ENCODE measurements at places on chromosomes 2 and 18.
A peak's percentile ranks its signal among the peaks of the same experiment; 100 is the strongest.

DNA sequence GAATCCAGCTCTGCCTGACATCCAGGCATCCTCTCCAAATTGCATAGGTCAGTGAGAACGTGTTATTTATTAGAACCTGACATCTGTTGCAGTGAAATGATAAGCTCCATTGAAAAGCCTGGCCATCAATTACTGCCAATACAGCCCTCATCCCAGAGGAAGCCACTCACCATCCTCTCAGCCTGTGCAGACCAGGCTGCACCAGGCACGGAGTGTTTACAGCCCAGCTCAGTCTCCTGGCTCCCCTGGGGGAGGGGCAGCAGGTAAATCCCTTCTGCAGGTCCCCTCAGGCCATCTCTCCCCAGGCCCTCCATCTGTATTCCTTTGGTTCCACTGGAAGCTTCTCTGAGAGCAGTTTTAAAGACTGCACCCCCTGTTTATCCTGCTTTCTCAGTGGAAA, 82.6 kb upstream of the FOSL2 start:
- DNase-seq: no peak

GRCh38 chr18:10424585-10425307, 29.7 kb upstream of the APCDD1 start:
- DNase-seq: no peak

GRCh38 chr2:47222826-47223554, 67.9 kb upstream of the STPG4 start:
- no peak for DNase-seq

GRCh38 chr2:240985881-240986786, 12.3 kb upstream of the SNED1 start:
- no peak for DNase-seq

- no peak for DNase-seq
These were observed 58.8 kb downstream of the GREB1L start for GRCh38 chr18:21300908-21301200.

DNA sequence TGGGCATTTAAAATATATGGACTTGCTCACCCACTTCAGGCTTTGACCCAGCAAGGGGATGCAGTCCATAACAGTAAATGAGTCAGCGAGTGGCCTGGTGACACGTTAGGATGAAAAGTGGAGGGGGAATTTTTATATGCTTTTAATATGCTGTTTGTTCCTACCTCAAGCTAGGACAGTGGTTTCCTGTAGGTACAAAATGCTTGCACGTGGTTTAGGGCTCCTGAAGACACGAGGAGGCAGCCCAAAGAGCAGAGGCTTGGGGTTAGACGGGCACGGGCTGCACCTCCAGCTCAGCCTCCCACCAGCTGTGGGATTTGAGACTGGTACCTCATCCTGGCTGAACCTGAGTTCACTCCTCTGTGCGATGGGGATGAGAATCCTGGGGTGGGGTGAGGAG, 306.2 kb upstream of the CXCR4 start:
- no peak for DNase-seq

DNA sequence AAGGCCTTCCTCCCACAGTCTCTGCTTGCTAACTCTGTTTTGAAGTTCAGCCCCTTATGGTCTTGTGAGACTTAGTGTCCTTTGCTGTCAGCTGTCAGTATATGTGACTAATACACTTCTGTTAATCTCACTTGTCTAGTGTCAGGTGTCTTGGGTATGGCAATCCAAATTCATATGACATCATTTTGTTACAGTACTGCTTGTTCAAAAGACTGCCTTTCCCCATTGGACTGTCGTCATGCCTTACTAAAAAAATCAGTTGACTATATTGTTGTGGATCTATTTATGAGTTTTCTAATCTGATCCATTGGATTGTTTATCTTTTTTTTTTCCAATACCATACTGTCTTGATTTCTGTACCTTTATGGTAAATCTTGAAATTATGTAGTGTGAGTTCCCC, 611.4 kb upstream of the HS6ST1 start:
- DNase-seq: no peak

- no peak for DNase-seq
These were observed 33.3 kb downstream of the SPP2 start for GRCh38 chr2:234083572-234084348.

- DNase-seq: no peak
These were observed 54.2 kb upstream of the CTDP1 start for GRCh38 chr18:79625195-79625923.

- no peak for DNase-seq
These were observed 497 bp downstream of the PLA2R1 start for GRCh38 chr2:160061944-160062291.

DNA sequence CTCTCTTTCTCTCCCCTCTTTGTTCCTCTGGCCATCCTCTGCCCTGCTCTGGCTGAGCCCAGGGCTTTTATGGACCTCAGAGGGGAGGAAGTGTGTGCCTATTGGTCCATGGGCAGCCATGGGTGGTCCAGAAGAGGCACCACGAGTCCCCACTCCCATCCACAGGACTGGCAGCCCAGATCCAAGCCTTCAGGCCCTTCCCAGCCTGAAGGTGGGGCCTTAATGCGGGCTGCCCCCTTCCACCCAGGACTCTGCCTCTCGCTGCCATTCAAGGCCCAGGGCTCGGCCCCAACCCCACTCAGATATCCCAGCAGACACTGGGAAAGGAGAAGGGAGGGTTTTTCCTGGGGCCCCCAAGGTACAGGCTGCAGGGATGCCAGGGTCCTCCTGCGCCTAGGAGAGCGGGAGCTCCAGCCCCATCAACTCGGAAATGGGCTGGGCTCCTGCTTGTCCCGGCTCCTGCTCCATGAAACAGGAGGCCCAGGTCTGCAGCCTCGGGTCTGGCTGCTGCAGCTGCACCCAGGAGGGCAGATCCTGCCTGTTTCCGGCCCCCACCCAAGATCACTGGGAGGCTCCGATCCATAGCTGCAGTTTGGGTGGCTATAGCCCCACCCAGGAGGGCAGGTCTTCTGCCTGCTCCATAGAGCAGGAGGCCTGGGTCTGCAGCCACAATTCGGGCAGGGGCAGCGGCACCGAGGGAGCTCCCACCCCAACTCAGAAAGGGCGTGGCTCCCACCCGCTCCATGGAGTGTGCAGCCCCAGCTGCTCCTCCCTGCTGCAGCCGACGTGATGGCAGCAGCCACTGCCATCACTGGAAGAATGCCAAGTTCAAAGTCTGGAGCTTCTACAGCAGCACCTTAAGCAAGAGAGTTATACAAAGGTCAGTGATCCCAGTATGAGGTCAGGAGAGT, 116.6 kb upstream of the RBBP8 start:
- DNase-seq: no peak

- DNase-seq: peak; percentile 18
These were observed 22.4 kb downstream of the CYP27C1 start for GRCh38 chr2:127197475-127198385.

GRCh38 chr18:49052891-49053644, 102.3 kb upstream of the SMAD7 start:
- no peak for DNase-seq

DNA sequence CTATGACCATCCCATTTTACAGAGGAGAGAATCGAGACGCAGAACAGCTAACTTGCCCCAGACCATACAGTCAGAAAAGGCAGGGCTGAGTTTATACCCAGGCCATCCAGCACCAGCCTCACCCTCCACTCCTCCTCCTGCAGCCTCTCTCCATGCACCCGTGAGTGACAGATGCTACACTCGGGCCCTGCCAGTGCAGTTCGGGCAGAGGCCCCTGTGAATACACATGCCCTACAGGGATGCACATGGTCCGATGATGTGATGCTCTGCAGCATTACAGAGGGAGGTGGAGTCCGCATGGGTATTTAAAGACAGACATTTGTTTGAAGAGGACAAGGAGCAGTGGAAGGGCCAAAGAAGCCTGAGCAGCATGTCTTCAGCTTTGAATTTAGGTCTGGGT, 75.1 kb upstream of the PXDN start:
- no peak for DNase-seq

GRCh38 chr2:222179592-222179991, 119.2 kb downstream of the PAX3 start:
- DNase-seq: no peak

DNA sequence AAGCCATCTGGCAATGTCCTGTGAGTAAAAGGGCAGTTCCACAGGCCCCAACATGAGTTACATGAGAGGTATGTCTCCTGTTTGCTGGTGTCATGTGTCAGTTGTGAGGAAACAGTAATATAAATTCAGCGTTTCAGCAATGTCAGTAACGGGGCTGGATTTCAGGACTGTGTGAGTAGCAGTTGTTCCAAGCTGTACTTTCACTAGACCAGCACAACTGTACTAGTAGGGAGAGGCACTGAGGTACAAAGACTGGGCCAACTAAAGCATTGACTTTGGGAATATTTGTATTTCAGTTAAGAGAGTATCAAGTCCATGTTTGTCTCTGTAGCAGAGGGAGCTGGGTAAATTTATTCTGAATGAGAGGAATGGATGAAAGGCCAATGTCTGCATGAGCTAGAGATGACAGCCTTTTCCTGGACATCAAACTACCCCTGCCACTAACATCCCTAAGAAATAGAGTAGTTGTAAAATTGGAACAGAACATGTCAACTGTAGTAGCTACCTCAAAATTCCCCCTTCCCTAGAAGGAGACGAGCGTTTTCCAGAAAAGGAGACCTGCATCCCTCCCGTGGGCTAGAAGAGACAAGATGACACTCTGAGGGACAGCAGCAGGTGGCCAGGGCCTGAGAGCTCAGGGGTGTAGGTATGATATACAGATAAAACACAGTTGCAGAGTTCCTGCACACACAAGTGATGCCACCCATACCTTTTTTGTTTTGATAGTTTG, 24.4 kb downstream of the EIF4E2 start:
- DNase-seq: no peak

- DNase-seq: no peak
These were observed 33.9 kb downstream of the PDIA6 start for GRCh38 chr2:10778724-10779115.

DNA sequence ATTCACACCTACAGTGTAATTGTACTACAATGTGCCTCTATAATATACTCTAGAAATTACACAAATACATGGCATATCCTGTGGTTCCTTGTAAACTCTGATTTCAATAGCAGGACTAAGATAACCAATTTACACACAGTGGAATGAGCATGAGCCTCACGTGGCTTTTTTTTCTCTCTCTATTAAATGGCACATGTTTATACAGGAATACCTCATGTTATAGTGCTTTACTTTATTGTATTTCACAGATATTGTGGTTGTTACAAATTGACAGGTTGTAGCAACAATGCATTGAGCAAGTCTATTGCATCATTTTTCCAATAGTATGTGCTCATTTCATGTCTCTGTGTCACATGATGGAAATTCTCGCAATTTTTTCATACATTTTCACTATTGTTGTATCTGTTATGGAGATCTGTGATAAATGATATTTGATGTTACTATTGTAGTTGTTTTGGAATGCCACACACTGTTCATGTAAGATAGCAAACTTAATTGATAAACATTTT, 260.0 kb downstream of the FSIP2 start:
- no peak for DNase-seq

- no peak for DNase-seq
These were observed 226.6 kb downstream of the BABAM2 start for GRCh38 chr2:28117104-28117596.

- DNase-seq: no peak
These were observed 148.2 kb upstream of the GLI2 start for GRCh38 chr2:120587279-120587996.

GRCh38 chr2:42182654-42183308, 13.6 kb downstream of the EML4 start:
- no peak for DNase-seq

DNA sequence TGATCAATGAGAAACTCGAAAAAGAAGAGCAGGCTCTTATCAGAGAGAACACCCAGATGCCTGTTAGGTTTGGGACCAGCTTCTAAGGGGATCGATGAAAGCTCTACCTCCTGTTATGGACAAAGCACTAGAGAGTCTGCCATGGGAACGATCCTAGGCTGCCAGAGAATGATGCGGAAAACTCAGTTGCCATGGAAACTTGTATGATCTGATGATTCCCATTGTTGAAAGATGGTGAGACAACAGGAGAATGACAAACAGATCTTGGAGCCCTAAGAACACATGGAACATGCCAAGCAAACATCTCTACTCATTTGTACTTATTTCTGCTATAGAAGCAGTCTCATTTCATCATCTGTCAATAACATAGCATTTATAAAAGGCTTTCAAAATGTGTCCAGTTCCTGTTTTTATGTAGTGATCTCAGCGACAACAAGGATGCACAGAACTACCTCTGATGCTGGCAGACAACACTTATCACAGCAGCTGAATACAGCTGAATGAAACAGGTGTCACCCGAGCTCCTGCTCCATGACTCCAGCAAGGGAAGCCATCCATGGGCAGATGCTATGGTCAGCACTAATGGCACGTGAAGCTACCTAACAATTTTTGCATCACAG, 59.6 kb downstream of the NCKAP5 start:
- DNase-seq: no peak

DNA sequence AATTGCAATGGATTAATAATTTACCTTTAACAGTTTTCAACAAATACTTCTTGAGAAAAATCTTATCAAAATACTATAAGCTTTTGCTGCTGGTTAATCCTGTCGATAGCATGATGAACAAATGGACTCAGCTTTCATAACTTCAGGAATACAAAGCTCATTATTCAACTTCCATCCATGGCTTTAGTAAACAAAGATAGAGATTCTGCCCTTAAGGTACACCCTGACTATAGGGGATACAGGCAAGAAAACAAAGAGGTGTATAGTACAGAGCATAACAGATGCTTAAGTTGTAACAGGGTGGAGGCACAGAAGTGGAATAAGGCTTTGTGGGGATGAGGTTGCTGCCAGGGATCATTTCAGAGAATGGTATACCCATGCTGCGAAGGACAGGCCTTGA, 272.5 kb upstream of the STON1 start:
- no peak for DNase-seq

Measured in stimulated activated CD4-positive, alpha-beta T cell treated with anti-CD3 and anti-CD28 coated beads, TNF-alpha, amount 100 ng/mL, for 4 hours (primary cell).